ENCODE measurements at places on chromosomes 7 and 10.
A peak's percentile ranks its signal among the peaks of the same experiment; 100 is the strongest.

- no peak for DNase-seq
These were observed 239.2 kb upstream of the AKR1E2 start for GRCh38 chr10:4586776-4587175.

DNA sequence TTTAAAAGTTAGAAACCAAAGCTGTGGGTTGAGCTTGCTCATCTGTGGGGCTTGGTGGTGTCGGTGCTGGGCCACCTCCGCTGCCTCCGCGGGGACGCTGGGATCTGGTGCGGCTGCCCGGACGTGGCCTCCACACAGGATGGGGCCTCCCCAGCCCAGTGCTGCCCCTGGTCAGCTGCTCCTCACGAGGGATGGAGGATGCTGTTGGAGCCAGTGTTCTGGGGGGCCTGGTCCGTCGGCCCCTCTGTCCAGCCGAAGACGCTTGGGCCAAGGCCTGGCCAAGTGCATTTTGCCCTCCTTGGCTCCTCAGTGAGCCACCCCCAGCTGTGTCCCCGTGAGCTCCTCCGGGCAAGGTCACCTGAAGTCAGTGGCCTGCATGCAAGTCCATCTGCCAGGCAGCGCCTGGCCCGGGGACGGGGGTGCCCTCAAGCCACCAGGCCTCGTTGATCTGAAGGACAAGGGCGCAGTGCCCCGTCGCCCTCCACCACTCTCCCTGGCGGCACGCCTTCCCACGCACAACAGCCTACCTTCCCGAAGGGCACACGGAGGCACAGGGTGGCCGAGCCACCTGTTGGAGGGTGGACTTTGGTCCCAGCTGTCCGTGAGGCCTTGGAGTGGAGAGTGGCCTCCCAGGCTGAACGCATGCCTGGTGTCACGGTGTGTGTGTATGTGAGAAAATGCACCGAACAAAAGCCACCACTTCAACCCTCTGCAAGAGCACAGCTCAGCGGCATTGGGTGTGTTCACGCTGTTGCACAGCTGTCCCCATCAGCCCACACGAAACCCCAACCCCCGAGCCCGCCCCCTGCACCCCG lies 27.3 kb downstream of the KNDC1 start:
- DNase-seq = no peak

GRCh38 chr10:123458933-123459332 lies 207.2 kb upstream of the GPR26 start:
- no peak for DNase-seq

DNA sequence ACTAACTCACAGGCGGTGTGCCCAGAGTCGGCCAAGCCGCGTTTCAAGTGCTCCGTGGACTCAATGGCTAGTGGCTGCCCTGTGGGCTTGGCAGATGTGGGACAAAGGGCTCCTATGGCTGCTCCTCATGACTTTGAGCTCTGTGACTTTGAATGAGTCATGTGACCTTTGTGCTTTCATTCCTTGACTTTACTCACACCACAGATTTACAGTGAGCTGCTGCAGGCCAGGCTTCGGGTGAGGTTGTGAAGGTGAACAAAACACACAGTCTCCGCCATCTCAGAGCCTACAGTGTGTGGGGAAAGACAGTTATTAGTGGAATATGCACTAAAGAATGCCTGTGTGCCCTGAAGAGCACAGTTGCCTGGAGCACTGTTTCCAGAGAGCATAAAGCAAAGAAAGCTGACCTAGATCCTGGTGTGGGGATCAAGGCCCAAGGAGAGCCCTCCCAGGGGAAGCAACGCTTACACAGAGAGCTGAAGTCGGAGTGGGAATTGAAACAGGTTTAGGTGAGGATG lies 29.7 kb upstream of the PLEKHA1 start:
- no peak for DNase-seq

DNA sequence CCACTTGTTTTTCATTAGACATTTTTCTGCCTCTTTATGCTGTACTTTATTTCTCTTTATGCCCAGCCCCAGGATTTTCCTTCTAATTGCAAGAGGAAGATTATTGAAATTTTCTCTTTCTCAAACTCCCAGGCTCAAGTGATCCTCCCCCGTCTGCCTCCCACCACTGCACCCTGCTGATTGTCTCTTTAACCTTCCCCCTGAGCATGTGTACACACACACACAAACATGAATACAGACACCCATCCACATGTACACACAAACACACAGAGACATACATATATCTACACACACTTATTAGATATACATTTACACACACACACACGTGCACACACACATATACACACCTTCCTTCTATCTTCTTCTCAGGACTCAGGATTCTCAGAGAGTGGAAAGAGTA lies 37.3 kb upstream of the MAP3K8 start:
- DNase-seq = no peak

- DNase-seq = no peak
These were observed 94.2 kb downstream of the PRR15 start for GRCh38 chr7:29657856-29658255.

DNA sequence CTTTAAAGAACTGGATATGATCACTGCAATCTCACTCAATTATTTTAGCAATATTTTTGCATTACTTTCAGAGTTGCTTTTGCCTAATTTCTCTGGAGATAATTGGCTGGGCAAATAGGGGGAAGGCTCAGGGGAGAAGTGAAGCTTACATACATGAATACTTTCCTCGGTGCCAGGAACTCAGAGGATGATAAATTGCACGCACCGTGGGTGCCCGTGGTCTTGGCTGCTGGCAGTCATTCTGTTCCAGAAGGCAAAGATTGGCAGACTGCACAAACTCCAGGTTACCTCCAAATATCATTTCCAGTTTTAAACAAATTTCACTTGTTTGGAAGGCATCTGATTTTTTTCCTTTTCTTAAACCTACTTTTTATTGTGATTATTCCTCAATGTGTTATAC lies 197.8 kb upstream of the TMEM72 start:
- DNase-seq = no peak

DNA sequence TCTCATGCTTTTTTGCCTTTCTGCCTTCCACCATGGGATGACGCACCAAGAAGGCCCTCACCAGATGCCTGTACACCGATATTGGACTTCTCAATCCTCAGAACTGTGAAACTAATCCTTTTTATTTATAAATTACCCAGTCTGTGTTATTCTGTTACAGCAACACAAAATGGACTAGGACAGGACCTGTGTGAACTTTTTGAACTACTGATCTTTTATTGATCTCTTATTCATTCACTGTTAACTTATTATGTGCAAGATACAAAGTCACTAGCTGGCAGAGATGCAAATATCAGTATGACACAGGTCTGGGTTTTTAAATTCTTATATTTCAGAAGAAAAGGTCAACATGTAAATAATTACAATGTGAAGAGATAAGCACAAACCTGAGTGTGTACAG lies 635.8 kb downstream of the SORCS1 start:
- DNase-seq = no peak

DNA sequence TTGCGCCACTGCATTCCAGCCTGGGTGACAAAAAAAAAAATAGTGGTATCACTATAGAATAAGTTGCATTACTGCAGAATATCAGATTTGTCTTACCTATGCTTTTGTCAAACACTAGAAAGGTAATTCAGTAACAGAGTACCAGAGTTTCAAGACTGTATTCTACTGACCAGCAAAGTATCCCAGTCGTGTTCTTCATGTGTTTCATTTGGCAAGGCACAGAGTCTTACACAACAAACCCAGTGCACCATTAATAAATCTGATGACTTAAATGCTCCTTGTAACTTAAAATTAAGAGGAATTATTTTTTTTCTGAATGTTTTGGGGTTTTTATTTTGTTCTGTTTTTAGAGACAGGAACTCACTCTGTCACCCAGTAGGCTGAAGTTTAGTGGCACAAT lies 34.4 kb upstream of the PBLD start:
- DNase-seq = no peak

DNA sequence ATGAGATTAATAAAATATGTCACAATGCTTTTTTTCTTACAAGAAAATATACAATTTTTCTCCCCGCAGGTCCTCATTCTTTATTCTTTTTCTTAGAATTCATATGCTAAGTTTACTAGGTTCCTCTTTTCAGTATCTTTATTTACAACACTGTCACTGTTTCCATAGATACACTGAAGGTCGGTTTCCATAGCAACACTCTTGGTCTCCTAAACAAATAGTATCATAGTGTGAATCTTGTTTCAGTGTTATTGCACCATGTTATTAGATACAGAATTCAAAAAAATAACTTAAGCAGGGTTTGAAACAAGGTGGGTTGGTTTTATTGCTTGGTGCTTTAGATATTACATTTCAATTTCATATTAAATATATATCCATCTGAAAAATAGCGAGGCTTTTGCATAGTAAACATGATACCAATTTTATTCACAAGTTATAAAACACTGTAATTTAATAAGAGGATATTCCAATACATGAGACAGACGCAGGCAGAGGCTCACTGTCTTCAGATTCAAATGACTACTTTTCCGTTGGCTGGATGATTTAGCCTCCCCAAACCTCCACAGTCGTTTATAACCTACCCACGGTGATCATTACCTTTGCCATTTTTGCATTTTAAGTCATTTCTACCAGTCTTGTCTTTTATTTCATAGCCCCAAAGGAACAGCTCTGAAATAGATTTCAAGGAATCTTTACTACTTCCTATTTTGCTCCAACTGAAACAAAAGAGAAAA lies 88.9 kb upstream of the KLF6 start:
- DNase-seq = no peak

- DNase-seq = no peak
These were observed 59.8 kb downstream of the CPVL start for GRCh38 chr7:29086545-29086944.

DNA sequence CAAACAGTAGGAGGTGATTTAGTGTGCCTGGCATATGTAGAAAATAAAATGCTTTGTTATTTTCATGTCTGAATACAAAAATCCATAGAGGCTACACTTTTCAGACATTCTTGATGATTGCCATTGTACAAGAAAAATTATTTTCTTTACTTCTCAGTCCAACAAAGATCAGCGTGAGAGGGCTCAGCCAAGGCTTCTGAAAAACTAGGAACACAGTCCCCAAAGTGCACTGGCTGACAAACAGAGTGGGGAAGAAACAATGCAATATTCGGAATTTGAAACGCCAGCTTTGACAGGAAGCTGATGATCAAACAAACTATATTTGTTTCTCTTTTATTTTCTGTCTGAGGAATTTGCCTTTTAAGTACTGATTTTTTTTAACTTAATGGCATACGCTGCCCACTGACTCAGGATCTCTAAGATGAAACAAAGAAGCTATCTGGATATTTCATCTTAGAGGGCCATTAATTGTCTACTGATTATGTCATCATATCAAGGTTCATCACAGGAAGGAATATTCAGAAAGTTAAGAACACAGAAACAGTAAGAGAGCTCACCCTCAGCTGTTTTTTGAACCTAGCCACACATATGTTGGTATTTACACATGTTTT lies 197.0 kb upstream of the INHBA start:
- DNase-seq = no peak

DNA sequence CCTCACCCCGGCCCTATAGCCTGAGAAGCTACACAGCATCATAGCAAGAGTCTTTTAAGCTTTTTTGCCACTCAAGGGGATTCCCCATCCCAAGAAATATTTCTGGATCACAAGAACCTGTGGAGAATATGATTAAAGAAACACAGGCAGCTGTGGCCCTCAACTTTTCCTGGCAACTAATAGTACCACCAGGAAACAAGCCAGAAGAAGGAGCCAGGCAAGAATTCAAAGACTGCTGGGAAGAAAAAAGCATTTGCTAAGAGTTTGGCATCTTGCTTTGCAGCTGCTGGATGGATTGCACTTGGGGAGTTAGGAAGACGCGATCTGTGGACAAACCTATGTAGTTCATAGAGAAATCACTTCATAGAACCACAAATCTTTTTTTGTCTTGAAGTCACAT lies 437.8 kb downstream of the PLXDC2 start:
- no peak for DNase-seq

GRCh38 chr7:8418629-8419245 lies 14.7 kb upstream of the NXPH1 start:
- peak; percentile 35 for DNase-seq

GRCh38 chr10:70738006-70738760 lies 47.0 kb downstream of the TBATA start:
- no peak for DNase-seq

GRCh38 chr7:333393-333764 lies 43.4 kb downstream of the FOXL3 start:
- DNase-seq = no peak

GRCh38 chr10:66329147-66329546 lies 596.7 kb upstream of the LRRTM3 start:
- DNase-seq = no peak

GRCh38 chr10:78866731-78867554 lies 201.8 kb upstream of the ZMIZ1 start:
- no peak for DNase-seq

DNA sequence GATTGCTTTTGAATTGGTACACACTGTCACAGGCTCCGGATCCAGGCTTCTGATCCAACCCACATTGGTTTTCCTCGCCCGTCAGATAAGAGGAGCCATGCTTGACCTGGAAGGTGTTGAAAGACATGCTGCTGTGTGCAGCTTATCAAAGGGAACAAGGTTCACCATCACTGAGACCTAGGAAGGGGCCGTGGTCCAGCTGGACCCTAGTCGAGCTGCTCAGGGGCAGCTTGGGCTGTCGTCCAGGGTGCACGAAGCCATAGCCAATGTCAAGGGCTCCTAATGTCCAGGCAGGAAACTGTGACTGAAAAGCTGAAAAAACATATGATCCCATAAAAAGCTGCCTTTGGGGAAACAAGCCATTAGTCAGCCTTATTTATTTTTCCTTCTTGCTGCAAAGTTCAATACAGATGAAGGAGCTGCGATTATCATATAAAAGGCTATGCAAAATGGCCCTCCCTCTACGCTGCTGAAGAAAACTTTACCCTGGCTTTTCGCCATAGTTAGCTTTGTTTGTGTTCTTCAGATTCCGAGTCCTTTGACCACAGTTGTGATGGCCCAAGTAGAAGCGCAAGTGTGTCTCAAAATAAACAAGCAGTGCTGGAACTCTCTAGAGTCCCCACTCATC lies 118.0 kb downstream of the CREB5 start:
- no peak for DNase-seq

DNA sequence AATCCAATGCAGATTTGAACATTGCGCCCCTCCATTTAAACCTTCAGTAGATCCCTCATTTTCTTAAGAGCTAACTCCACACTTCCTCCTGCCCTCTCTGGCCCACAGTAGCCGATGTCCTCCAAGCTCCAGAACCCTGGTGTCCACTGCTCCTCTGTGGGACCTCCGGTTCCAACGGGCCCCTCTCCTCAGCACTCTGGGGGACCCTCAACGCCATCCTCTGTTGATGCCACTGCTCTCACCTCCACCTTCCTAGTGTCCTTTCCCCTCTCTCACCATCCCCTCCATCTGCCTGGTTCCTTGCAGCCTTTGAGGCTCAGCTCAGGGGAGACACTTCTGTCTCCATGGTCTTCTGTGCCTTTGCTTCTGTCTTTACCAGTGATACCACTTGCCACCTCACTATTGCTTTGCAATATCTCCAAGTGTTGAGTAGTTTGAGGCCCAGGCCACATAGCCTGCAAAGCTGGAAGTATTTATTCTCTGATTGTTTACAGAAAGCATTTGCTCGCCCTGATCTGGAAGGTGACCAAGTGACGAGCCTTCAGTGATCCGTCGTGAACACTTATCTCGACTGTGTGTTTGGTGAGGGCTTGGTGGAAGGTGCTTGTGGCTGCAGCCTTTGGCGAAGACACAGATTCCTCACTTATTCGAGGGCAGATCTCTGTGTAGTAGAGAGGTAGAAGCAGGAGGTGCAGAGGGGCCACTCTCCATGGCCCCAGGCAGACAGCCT lies 104.8 kb upstream of the SHH start:
- no peak for DNase-seq

Measured in activated CD8-positive, alpha-beta memory T cell treated with anti-CD3 and anti-CD28 coated beads, Interleukin-2, amount 50 U/mL, for 4 hours (primary cell).